Liver (tissue), 10 donors: ENCODE measurements at places on chromosomes 5 and 9. TPM values are rescaled to one million over a fixed set of nuclear protein-coding genes. Genes with fewer than 3 reads are reported as not detected.
A peak's percentile ranks its signal among the peaks of the same experiment; 100 is the strongest.

SLC36A2 gene
- not detected for total RNA-seq

PCDHGC4 gene
- 1.4 TPM for total RNA-seq

HAVCR1 gene
- 0.17 TPM for total RNA-seq

SVEP1 gene
- 2.2 TPM for total RNA-seq

LHX3 gene
- total RNA-seq = not detected

FAM169A gene
- 5.0 TPM for total RNA-seq

BHMT gene
- 144 TPM for total RNA-seq

DPYSL3 gene
- total RNA-seq = 3.6 TPM

GRCh38 chr5:129460936-129461710, 1.0 kb downstream of the ADAMTS19 start:
- H3K4me1 ChIP-seq = peaks cover 17% of the 10 kb centered on the region
- peak; percentile 43 for DNase-seq
- H3K4me3 ChIP-seq = no peak overlapping the region
- no peaks in the 10 kb centered on the region for H3K27me3 ChIP-seq
- no peak overlapping the region for H3K27ac ChIP-seq

- H3K27ac ChIP-seq = no peak overlapping the region
- no peaks in the 10 kb centered on the region for H3K36me3 ChIP-seq
- H3K4me1 ChIP-seq = no peaks in the 10 kb centered on the region
- H3K27me3 ChIP-seq = no peaks in the 10 kb centered on the region
These were observed 74.8 kb downstream of the SLF1 start for GRCh38 chr5:94693043-94693822.

DNA sequence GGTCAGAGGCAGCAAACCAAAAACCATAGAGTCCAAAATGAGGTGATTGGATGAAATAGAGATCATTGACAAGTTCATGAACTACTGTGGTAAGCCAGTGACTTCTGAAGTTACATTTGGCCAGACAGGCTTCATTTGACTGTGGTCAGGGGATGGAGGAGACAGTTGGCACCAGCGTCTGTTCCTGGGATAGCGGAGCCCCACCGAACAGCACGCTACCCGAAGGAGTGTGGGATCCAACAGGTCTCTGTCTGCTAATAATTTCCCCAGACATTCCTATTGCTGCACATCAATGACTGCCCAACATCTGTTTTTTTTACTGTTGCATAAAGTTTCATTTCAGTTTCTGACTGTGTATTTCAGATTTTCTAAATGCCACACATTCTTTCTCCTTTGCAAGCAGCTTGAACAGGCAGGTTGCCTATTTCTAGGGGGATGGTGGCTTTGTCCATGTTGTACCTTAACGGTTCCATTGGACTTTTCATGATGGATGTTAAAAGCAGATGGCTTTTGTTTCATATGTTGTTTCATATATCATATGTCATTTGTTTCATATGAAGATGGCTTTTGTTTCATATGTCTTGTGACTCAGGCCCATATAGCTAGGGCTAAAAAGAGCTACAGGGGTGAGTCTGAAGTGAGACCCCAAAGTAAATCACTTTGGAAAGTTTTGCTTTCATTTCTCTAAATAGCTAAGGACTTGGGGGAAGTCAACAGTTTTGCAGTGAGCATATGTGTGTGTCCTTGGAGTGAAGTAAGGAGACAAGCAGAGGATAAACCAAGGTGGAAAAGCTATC, 180.8 kb downstream of the GOLPH3 start:
- H3K27ac ChIP-seq = no peak overlapping the region
- H3K27me3 ChIP-seq = no peaks in the 10 kb centered on the region
- no peak for DNase-seq
- H3K4me1 ChIP-seq = no peaks in the 10 kb centered on the region
- H3K36me3 ChIP-seq = no peaks in the 10 kb centered on the region
- H3K4me3 ChIP-seq = no peak overlapping the region

DNA sequence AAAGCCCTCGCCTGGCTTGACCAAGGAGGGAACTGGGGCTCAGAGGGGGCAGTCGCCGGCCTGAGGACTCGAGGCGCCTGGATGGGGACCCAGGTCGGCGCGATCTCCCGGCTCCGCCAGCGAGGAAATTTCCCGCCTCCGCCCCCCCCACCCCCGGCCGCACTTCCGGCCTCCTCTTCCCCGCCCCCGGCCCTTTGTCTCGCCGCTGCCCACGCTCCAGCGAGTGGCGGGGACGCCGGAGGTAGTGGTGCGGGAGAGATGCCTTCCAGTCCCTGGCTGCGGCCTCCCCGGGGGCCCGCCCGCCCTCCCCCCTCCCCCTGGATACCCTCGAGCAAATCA, 448 bp upstream of the GPRIN1 start:
- H3K27me3 ChIP-seq = no peaks in the 10 kb centered on the region
- peaks cover 9% of the 10 kb centered on the region for H3K4me1 ChIP-seq
- no peak for DNase-seq
- no peaks in the 10 kb centered on the region for H3K36me3 ChIP-seq
- H3K4me3 ChIP-seq = peak overlapping the region; percentile 71
- no peak overlapping the region for H3K27ac ChIP-seq

GRCh38 chr9:72598639-72599038, 77.2 kb downstream of the TMC1 start:
- no peak overlapping the region for H3K27ac ChIP-seq
- H3K4me1 ChIP-seq = no peaks in the 10 kb centered on the region
- no peaks in the 10 kb centered on the region for H3K27me3 ChIP-seq
- no peak for DNase-seq

GRCh38 chr5:176862330-176862995, 36.7 kb downstream of the HK3 start:
- H3K27ac ChIP-seq = no peak overlapping the region
- no peaks in the 10 kb centered on the region for H3K36me3 ChIP-seq
- no peak overlapping the region for H3K4me3 ChIP-seq
- no peaks in the 10 kb centered on the region for H3K4me1 ChIP-seq
- no peak for DNase-seq
- no peaks in the 10 kb centered on the region for H3K27me3 ChIP-seq

DNA sequence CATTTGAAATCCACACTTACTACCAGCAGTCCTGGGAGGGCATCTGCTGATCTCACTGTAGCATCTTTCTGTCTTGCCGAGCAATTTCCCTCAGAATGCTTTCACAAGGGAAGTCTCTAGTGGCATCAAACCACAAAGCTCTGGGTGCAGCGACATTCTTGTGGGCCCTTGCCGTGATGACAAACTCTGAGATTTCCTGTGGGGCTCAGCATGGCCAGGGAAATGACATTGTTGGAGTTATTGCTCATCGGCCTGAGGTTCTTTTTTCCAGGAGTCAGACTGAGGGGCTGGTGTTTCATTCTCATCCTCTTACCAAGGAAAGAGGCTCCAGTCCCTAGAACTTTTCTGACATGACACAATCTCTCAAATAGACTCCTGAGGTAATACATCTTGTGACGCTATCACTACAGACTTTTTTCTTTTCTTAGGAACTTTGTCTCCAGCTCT, 51.4 kb downstream of the PFDN1 start:
- no peaks in the 10 kb centered on the region for H3K36me3 ChIP-seq
- H3K27me3 ChIP-seq = no peaks in the 10 kb centered on the region
- H3K4me3 ChIP-seq = no peak overlapping the region
- peaks cover 2% of the 10 kb centered on the region for H3K4me1 ChIP-seq
- no peak overlapping the region for H3K27ac ChIP-seq
- no peak for DNase-seq

DNA sequence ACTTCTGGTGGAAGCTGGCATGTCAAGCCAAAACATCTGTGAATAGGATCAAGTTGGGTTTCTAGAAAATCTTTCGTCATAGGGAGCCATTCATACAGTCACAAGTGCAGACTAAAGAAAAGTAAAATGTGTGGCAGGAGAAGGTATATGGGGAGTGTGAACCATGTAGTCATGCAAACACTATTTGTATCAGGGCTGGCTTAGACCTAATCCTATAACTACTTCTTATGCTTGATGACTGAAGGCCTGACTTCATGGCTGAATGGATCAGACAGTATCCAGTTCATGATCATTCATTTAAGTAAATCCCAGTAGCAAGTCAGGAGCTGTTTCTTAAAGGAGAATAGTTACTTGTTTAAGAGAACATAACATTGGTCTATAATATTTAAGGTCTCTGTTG, 63.8 kb upstream of the DAPK1 start:
- no peaks in the 10 kb centered on the region for H3K27me3 ChIP-seq
- H3K4me1 ChIP-seq = peaks cover 2% of the 10 kb centered on the region
- H3K4me3 ChIP-seq = no peak overlapping the region
- DNase-seq = no peak
- no peaks in the 10 kb centered on the region for H3K36me3 ChIP-seq
